ENCODE measurements at places on chromosomes 6 and 20. TPM values are rescaled to one million over a fixed set of nuclear protein-coding genes. Genes with fewer than 3 reads are reported as not detected.

Gene SLC16A10
- total RNA-seq = 0.33 TPM

Gene SLC17A4
- total RNA-seq = not detected

Gene PKIB
- 3.8 TPM for total RNA-seq

Gene PRKN
- 3.4 TPM for total RNA-seq

Data from uterine smooth muscle cell (primary cell).